ENCODE measurements at places on chromosomes 4 and X.

DNA sequence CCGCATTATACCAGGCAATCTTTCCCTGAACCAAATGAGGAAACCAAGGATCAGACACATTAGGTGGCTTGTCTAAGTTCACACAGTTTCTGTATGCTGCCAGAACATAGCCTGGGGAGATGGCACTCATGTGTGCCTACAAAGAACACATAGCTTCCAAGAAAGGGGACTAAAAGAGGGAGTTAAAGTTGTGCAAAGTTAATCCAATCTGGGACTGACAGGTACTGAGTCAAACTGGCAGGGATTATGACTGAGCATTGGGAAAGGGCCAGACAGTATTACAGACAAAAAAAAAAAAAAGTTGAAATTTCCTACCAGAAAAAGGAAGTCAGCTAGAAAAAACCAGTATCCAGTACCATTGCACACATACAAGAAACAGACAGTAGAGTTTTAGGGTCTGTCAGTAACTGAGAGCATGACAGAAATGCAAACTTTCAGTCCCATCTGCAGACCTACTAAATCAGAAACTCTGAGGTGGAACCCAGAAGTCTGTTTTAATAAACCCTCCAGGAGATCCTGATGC lies 37.2 kb downstream of the ADAMTS3 start:
- DNase-seq, result no peak

- DNase-seq, result no peak
These were observed 2.8 kb downstream of the TBC1D14 start for GRCh38 chr4:6912441-6912840.

GRCh38 chrX:109352066-109352588 lies 129.8 kb downstream of the GUCY2F start:
- no peak for DNase-seq

- DNase-seq, result no peak
These were observed 112.6 kb upstream of the FAM9A start for GRCh38 chrX:8913655-8914409.

DNA sequence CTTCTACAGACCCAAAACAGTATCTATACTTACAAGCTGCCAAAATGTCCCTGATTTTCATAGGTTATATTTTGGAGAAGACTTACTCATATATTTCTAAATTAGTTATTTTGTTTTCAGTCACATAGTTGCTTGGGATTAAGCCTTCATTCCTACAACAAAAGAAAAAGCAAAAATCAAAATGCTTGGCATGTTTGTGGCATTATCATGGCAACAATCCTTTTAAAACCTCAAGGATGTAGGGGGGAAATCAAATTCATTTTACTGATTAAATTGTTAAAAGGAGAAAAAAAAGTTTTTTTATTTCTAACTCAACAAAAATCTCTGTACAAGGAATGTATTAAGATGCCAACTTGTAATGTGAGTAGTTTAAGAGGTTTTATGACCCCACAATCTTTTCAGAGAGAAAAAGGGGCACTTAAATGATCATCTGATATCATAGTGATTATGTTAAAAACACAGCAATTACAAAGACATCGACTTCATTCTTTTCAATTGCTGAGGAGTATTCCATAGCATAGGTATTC lies 23.5 kb downstream of the TXK start:
- DNase-seq, result no peak

DNA sequence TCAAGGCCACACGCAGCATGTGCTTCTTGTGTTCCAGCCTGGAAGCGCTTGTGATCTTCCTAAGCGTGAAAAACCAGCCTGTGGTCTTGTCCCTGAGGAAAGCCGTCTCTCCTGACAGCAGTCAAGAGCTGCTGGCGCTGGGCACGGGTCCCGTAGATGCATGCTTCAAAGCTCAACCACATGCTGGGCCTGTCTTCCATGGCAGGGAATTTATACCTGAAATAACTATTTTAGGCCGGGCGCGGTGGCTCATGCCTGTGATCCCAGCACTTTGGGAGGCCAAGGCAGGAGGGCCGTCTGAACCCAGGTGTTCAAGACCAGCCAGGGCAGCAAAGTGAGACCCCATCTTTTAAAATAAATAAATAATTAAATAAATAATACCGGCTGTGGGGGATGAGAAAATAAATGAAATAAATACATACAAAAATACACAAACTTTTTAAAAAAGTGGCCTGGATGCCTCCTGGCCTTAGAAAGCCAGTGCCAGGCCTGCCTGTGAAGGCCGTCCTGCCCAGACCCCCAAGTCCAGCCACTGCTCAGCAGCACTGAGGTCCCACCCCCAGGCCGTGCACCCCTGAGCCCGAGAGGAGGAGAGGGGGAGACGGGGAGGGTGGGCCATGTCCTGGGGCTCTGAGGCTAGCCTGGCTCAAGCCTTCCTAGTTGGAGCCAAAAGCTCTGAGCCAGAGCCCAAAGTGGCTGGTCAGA lies 10.4 kb downstream of the LRPAP1 start:
- DNase-seq, result no peak

- DNase-seq, result no peak
These were observed 124.0 kb upstream of the ZCCHC13 start for GRCh38 chrX:74179990-74180389.

GRCh38 chr4:185722029-185722316 lies 90.0 kb downstream of the SORBS2 start:
- DNase-seq, result no peak

GRCh38 chrX:65705439-65705838 lies 38.0 kb downstream of the MSN start:
- DNase-seq, result no peak

- DNase-seq, result no peak
These were observed 259.3 kb upstream of the IGFBP7 start for GRCh38 chr4:57369446-57369845.

- DNase-seq, result no peak
These were observed 1.7 kb downstream of the PDGFC start for GRCh38 chr4:156969911-156970310.

DNA sequence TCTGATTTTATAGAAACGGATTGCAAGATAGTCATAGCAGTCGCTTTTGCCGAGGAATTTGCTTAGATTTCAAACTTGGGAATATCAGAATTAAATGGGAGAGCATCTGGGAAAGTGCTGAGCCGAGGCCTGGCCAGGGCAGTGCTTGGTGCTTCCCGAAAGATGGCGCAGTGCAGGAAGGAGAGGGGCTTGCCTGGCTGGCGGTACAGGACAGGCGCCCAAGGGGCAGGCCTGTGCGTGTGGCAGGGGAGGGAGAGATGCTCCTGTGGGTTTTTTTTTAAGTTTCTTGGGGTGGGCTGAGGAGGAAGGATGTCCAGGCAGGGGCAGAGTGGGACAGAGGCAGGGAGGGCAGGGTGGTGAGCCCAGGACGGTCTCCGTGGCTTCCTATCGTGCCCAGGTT lies 241.1 kb downstream of the AFAP1 start:
- no peak for DNase-seq

GRCh38 chrX:125203737-125204578 lies 115.7 kb upstream of the TEX13C start:
- no peak for DNase-seq

DNA sequence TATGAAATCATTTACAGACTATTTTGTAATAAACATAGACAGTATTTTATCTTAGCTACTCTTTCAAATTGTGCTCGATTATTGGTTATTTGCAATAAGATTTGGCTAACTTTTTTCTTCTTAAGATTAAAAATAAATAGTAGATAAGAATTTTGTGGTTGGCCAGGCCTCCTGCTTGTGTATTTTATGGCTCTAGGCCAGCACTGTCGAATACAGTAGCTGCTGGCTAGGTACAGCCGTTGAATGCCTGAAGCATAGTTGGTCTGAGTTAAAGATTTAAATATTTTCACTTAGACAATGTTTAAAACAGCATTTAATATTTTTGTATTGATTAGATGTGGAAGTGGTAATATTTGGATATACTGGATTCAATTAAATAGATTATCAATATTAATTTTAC lies 481.0 kb downstream of the SPRY1 start:
- no peak for DNase-seq

GRCh38 chr4:164012396-164013027 lies 518.0 kb downstream of the TMA16 start:
- DNase-seq, result no peak

- no peak for DNase-seq
These were observed 27.9 kb upstream of the EXOC1L start for GRCh38 chr4:55791666-55792065.

DNA sequence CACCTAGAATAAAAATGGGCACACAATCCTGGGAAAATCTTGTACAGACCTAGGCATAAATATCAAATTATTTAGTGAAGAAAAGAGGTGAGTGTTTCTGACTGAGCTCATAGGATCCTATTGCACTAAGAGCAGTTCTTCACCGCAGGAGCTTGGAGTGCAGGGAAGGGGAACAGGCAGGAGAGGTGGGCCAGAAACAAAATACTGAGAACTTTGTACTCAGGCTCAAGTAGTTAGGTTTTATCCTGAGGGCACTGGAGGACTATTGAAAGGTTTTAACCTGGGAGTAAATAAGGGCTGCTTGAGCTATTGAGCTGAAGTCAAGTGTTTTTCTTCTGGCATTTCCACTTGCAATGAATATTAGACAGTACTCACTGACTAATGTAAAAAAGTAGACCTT lies 12.2 kb downstream of the EPHA5 start:
- DNase-seq, result no peak

DNA sequence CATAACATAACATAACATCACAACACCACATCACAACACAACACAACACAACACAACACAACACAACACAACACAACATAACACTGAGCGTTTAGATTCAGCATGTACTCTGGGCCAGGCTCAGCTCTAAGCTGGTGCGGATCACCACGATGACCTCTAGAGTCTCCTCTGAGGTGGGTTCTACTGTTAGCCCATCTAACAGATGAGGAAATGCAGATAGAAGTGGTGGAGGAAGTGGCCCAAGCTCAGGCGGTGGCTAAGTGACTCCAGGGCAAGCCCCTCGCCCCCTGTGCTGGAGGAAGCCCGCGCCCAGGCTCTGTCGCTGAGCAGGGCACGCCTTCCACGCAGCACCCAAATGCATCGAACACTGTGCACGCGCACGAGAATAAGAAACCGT lies 45.3 kb upstream of the CDKN2AIP start:
- DNase-seq, result no peak

DNA sequence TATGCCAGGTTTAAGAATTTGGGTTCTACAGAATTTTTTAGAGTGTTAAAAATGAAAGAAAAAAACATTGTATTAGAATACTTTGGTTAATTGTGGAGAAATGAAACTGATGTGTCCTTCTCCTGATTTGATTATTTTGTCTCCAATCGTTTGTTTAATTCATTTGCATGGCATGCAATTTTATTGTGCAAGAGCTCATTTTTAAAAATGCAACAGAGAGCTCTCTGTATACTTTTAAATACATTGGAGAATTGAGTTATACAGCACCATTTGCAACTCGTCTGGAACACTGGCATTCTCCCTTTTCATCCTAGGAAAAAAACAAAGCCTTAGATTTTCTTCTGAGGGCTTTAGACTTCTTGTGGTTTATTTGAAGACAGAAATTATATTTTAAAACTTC lies 689 bp downstream of the EXOC1L start:
- no peak for DNase-seq

GRCh38 chr4:113618205-113618604 lies 143.3 kb downstream of the CAMK2D start:
- DNase-seq, result no peak

GRCh38 chr4:3069661-3070199 lies 4.6 kb downstream of the HTT-AS start:
- DNase-seq, result no peak

GRCh38 chr4:11542952-11543351 lies 114.3 kb upstream of the HS3ST1 start:
- DNase-seq, result no peak

DNA sequence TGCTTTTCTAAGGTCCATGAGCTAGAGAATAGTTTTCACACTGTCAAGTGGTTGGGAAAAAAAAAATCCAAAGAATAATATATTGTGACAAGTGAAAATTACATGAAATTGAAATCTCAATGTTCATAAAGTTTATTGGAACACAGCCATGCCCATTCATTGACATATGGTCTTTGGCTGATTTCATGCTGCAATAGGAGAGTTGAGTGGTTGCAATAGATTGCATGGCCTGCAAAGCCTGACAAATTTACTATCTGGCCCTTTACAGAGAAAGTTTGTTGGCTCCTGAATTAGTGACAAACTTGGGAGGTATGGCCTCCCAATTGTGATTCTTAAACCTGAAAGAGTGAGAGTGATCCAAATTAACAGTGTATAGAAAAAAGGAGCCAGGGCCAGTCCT lies 115.5 kb upstream of the FAM9C start:
- DNase-seq, result no peak

DNA sequence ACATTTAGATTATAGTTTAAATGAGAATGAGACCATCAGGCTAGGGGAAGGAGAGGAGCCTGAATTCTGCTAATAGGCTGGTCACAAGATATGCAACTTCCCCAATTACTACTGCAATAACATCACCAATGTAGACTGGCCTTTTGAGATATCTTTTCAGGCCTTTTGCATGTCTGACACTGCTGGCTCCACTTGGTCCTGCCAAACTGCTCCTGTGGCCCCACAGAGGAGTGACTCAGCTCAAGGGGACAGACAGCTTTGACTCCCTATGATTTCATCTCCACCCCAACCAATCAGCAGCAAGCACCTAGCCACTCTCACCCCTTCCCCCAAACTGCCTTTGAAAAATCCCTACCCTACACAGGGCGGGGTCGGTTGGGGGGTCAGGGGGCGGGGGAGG lies 22.8 kb downstream of the GPRIN3 start:
- DNase-seq, result no peak

DNA sequence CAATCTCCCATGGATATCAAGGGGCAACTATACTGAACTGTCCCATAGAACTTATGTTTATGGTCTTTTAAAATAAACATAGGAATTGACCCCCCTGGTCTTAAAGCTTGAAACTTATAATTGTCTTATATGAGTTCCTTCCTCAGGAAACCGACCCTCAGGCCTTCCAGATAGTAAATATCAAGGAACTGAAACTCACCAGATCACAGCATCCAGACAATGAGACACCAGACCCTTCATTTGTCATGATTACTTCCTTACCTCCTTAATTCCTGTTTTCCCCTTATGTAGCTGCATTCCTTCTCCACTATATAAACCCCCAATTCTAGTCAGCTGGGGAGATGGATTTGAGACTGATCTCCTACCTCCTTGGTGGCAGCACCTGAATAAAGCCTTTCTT lies 94.8 kb upstream of the GRPR start:
- DNase-seq, result no peak

DNA sequence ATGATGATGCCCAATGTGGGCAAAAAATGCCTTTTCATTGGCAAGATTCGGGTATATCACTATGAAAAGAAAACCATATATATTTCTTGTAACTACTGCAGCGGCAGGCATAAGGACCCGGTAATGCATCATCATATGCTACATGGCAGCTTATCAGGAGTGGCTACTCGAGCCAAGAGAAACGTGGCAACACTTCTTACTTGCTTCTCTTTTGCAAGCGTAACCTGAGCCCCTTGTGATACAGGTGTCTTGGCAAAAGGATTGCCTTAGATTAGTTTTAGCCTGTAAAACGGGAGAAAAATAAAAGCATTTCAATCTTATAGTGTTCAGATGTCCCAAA lies 280.3 kb downstream of the SPRY1 start:
- DNase-seq, result no peak

GRCh38 chr4:2288051-2288541 lies 26.2 kb upstream of the MXD4 start:
- DNase-seq, result no peak

GRCh38 chrX:724256-724655 lies 93.7 kb downstream of the SHOX start:
- no peak for DNase-seq

GRCh38 chr4:150231107-150231770 lies 153.0 kb downstream of the DCLK2 start:
- no peak for DNase-seq
